ENCODE measurements at places on chromosomes 7 and 10. TPM values are rescaled to one million over a fixed set of nuclear protein-coding genes. Genes with fewer than 3 reads are reported as not detected.
A peak's percentile ranks its signal among the peaks of the same experiment; 100 is the strongest.

Gene WNT2
- 2.5 TPM for total RNA-seq

Gene LBX1
- not detected for total RNA-seq

Gene MRPL32
- total RNA-seq = 91.4 TPM

Gene OR2A42
- total RNA-seq = not detected

Gene GCC1
- total RNA-seq = 12.2 TPM

Gene AGBL3
- total RNA-seq = 0.03 TPM

- DNase-seq = no peak
These were observed 58.3 kb downstream of the CXCL12 start for GRCh38 chr10:44326474-44327030.

DNA sequence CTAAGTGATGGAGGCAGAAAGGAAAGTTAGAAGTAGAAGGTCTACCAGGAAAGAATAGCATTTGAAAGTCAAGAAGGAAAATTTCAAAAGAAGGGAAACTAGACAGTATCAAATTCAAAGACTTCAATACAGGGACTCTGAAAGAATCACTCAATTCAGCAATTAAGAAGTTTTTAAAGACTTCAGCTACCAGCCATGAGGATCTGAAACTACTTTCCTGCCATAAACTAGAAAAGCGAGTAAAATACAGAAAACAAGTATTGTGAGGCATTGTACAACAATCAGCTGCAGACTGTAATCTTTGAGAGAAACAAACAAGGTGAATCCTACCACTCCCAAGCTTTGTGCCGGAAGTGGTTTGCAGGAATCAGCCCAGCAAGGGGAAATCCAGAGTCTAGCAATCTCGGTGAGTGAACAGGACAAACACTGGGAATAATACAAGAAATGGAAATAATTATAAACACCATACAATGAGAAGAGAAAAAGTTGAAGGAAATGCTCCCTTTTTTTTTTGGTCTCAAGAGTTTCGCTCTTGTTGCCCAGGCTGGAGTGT, 62.4 kb downstream of the ARHGAP12 start:
- DNase-seq = no peak

- no peak for DNase-seq
These were observed 48.9 kb upstream of the PDCD4 start for GRCh38 chr10:110822712-110823311.

DNA sequence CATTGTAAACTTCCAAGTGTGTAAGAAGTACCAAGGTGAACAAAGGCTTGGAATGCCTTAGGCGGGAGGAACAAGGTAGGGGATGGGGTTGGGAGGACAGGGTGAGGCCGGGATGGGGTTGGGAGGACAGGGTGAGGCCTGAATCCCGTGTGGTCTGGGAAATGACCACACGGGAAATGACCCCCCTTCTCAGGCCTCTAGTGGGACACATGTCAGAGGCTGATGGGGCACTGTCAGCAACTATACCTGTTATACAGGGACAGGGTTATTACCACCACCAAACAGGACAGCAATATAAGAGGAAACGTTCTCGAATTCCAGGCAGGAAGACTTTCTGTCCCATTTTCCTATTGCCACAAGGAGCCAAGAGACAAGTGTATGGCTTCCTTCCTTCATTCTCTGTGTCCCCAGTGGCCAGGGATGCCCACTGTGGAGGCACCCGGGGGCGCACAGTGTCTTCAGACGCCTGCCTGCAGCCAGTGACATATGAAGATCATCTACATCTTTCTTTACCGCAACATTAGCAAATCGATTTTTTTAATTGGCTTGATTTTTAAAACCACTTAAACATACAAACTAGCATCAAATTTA, 1.3 kb downstream of the MKI67 start:
- DNase-seq = peak; percentile 37

DNA sequence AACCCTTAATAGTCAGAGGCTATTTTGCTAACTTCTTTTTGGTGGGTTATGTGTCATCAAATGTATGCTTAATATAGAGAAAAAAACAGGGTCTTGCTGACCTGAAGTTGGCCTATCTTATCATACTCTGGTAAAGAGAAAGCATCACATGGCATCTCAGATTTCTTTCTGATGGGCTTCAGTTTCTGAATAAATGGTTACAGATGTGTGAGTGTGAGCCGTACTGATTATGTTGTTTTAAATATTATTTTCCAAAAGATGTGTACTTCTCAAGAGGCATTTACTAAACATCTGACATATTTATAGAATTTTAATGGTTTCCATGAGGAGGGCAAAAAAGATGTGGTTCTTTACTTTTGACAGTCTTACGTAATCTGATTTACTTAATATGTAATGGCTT, 28.4 kb downstream of the BBS9 start:
- no peak for DNase-seq

GRCh38 chr10:10579709-10580108, 438.0 kb upstream of the CELF2 start:
- DNase-seq = no peak

GRCh38 chr10:74755273-74755672, 71.1 kb upstream of the KAT6B start:
- no peak for DNase-seq

DNA sequence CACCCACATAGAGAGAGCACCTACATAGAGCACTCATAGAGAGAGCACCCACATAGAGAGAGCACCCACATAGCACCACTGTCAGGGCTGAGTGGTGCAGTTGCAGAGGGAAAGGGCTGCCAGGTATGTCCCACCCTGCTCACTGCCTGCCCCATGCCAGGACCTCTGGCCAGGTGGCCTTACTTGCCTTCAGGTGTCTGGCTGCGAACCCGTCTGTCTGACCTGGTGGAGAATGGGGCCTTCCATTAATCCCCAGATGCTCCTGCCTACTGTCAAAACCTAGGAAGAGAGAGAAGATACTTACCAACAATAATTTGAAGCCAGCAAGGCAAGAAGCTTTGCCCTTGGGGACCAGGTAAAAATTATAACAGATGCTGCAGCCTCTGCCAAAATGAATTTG, 51.1 kb downstream of the INSIG1 start:
- DNase-seq = no peak

GRCh38 chr10:3631701-3632330, 153.2 kb downstream of the KLF6 start:
- no peak for DNase-seq

- peak; percentile 88 for DNase-seq
These were observed 19.0 kb upstream of the COL1A2 start for GRCh38 chr7:94375691-94376090.
